SHP77 treated with DMSO at 0.1 percent for 48 hours (cell line): ENCODE measurements at places on chromosomes 7 and 10.

GRCh38 chr7:109950821-109951564, 1139.9 kb upstream of the LRRN3 start:
- DNase-seq = no peak

GRCh38 chr7:155922067-155922816, 110.0 kb upstream of the SHH start:
- DNase-seq = no peak

- no peak for DNase-seq
These were observed 67.5 kb downstream of the LRMDA start for GRCh38 chr10:75498884-75499350.

DNA sequence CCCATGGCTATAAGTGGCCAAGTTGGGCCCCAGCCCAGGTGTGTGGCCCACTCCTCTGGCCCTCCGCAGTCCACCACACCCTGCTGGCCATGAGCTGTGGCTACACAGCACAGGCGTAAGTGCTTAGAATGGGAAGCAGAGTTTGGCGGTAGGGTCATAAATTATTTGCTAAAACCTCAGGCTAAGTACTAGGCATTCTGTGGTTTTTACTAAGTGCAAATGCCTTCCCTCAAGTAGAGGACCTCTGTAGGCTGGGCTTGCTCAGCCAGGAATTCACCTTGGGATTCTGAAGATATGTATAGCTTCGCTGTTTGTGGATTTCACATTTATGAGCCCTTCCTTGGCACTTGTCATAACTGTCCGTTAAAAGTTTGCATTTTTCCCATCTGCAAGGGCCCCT, 44.8 kb upstream of the LOXL4 start:
- DNase-seq = no peak

DNA sequence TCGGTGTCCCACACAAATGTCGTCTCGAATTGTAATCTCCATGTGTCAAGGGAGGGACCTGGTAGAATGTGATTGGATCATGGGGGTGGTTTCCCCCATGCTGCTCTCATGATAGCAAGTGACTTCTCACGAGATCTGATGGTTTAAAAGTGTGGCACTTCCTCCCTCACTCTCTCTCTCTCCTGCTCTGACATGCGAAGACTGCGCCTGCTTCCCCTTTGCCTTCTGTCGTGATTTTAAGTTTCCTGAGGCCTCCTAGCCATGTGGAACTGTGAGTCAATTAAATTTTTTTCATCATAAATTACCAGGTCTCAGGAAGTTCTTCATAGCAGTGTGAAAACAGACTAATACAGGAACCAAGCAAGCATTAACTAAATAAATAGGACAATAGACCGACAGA, 229.1 kb downstream of the GFRA1 start:
- DNase-seq = no peak

DNA sequence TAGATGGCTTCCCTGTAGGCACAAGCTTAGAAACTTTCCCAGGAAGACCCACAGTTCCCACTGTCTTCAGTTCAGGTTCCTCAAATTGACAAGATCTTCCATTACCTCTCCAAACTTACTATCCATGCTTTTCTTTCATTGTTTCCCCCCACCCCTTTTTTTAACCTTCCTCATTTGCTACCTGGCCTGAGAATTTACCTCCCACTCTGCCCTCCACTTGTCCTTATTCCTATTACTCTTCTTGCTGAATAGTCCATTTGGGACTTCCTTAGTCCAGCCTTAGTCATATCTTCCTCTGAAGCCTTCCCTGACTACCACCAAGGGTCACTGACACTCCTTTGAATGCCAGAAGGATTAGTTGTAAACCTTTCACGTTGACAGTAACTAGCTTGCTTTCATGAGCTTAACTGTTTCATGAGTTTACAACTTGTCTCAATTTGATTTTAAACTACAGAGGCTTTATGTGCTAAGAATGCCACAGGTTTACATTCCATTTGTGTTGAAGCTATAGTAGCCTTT, 1.2 kb upstream of the CALU start:
- DNase-seq = no peak

- DNase-seq = no peak
These were observed 82.3 kb downstream of the ADCY1 start for GRCh38 chr7:45656431-45656830.

DNA sequence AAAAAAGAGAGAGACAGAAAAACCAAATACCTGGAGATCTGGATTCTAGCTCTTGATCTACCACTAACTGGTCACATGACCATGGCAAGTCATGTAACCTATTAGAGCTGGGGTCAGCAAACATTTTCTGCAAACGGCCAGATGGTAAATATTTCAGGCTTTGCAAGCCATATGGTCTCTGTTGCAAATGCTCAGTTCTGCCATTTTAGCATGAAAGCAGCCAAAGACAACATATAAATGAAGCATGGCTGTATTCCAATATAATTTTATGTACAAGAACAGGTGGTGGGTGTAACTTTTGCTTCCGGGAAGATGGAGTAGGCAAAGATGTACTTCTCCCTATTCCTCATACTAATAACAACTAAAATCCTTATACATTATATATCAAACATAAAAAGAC, 6.7 kb downstream of the FRA10AC1 start:
- DNase-seq = no peak

GRCh38 chr7:20350996-20351692, 20.4 kb downstream of the ITGB8 start:
- DNase-seq = no peak

- DNase-seq = no peak
These were observed 19.8 kb downstream of the HKDC1 start for GRCh38 chr10:69239816-69240434.

DNA sequence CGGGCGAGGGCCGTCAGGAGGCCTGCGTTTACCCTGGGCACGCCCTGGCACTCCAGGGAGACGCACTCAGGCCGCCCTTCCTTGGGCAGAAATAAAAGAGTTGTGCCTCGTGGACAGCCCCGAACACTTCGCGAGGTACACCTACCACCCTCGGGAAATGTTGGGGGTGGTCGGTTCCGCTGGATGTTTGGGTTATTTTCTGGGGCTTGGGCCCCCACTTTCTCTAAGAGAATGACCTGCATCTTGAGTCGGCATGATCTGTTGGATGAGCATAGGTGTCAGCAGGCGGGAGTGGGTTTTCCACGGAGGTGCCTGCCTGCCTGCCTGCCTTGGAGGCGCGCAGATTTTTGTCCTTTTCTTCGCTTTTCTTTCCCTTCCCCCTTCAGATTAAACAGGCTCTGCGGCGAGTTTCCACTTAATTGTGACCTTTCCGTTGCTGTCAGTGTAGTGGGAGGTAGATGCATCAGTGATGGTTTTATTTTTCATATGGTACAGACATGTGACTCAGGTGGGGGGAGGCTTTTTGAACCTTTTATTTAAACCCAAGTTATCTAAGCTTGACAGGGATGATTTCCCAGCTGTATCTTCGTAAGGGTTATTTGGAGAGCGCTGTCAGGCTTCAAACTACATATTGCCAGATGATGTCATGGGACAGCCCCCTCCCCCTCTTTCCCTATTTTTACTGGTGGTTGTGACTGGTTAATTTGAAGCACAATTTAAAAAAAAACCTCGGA, 661 bp downstream of the HECTD2 start:
- no peak for DNase-seq

GRCh38 chr7:153532326-153532725, 519.9 kb upstream of the DPP6 start:
- no peak for DNase-seq

DNA sequence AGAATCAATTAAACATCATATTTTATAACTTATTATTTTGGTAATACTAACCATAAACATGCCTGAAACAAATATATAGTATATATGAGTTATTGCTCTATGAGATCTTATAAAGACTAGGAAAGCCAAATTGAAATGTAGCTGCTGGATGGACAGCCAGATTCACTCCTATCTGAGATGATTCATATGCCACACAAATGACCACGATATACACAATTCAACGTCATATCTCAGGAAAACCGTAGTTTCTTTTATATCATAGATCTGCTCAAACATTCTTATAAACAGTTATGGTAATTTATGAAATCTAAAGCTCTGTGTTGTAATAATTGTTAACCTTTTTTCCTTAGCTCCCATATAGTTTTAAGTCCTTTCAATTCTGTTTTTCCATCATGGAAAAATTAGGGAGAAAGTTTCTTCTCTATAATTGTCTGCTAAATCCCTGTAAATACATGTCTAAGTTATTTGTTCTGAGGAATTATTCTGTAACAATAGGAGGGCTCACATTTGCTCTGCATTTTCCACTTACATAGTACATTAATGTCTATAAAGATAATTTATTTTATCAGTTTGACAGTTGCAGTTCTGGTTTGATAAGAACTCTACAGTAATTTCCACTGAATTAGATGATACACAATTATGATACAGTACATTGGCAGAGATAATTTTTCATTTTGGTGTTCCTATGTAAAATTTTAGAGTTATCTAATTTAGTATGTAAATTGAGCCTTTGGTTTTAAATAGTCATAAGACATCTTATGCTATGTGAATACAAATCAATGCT, 42.7 kb downstream of the GNAT3 start:
- DNase-seq = no peak

GRCh38 chr10:132322586-132323048, 9.4 kb upstream of the LRRC27 start:
- no peak for DNase-seq

GRCh38 chr10:130764651-130765050, 546.9 kb downstream of the TCERG1L start:
- DNase-seq = no peak

- no peak for DNase-seq
These were observed 50.6 kb upstream of the ZC3HAV1 start for GRCh38 chr7:139159900-139160675.

- DNase-seq = no peak
These were observed 158.4 kb upstream of the ADARB2 start for GRCh38 chr10:1895691-1896090.

GRCh38 chr10:26665080-26666048, 32.1 kb upstream of the PDSS1 start:
- no peak for DNase-seq

- no peak for DNase-seq
These were observed 12.1 kb upstream of the CSGALNACT2 start for GRCh38 chr10:43125881-43126731.

- no peak for DNase-seq
These were observed 243.0 kb downstream of the PLXDC2 start for GRCh38 chr10:20059084-20059835.

- no peak for DNase-seq
These were observed 41.0 kb upstream of the ELMO1 start for GRCh38 chr7:37489703-37490102.

- no peak for DNase-seq
These were observed 57.4 kb upstream of the INHBA start for GRCh38 chr7:41760293-41760692.

DNA sequence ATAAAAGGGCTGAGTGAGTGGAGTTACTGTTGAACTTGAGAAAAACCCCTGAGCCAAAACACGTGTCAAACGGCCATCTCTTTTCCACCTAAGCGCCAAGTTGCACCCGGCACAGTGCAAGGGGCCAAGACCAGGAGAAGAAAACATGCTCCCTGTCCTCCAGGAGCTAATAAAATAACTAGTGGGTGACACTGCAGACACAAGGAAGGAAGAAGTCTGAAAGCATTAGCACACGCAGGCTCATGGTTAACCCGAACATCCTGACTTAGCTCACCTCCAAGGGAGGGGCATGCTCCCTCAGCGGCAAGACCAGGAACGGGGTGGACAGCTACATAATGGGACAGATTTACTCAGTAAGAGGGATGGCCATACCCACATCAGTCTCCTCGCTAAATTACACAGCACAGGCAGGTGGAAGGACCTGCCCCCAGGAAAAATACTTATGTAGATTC, 65.0 kb downstream of the PIP4K2A start:
- no peak for DNase-seq

- DNase-seq = no peak
These were observed 7.1 kb upstream of the UNCX start for GRCh38 chr7:1225441-1226185.

GRCh38 chr10:98138031-98138430, 3.6 kb downstream of the R3HCC1L start:
- no peak for DNase-seq

- no peak for DNase-seq
These were observed 57.4 kb downstream of the ADRB1 start for GRCh38 chr10:114100848-114101741.

DNA sequence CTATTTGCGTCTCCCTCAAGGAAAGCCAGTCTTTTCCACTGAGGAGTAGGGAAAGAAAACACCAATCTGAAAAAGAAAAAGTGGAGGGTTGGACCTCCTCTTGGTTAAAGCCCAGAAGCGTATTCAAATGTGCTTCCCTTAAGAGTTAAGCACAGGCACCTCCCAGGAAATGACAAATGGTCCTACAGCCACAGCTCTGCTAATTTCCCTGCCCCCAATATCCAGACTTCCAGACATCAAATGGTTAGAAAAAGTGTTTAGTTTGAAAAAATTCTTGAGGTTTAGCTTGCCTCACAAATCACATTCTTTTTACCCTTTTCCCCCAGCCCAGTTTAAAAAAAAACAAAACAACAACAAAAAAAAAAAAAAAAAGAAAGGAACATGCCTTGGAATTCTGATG, 19.0 kb upstream of the COL1A2 start:
- no peak for DNase-seq

DNA sequence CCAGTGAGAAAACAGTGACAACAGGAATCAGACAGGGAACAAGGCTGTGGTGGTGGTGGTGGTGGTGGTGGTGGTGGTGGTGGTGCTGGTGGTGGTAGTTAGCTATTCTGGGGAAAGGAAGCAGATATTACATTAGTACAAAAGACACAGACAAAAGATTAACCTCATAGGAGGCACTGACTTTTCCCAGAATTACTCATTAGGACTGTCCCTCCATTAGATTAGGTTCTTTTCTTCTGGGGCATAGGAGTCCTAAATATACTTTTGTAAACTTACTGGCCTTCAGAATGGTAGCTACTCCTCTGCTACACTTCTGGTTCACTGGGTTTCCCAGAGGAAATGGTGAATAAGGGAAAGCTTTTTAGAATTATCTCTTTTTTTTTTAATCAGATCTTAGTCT, 156.6 kb upstream of the SEMA3D start:
- DNase-seq = no peak

DNA sequence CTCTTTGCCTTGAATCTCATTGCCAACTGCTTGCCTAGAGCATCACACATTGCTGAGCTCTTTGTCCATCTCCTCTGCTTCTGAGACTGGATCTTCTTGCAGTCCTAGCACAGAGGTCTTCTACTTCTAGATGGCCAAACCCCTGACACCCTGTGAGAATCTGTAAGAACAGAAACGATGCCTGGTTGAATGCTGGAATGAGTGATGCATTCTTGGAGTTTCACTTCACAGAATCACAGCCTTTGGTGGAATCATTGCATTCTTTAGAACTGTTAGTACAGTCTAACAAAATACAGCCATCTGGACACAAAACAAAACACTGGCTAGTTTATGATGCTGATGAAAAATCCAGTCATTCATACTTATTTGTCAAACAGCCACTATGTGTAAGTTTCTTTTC, 141.7 kb upstream of the ITGB1 start:
- no peak for DNase-seq

GRCh38 chr10:122646511-122647382, 52.9 kb downstream of the C10orf120 start:
- DNase-seq = no peak

GRCh38 chr10:17585016-17585415, 32.2 kb downstream of the HACD1 start:
- no peak for DNase-seq
